Endothelial cell of umbilical vein (primary cell): ENCODE measurements at places on chromosomes 11 and 22.

GRCh38 chr11:130801333-130802122 is 114.8 kb downstream of the SNX19 start:
- no peaks in the 10 kb centered on the region for H3K36me3 ChIP-seq
- no peak overlapping the region for H3K27ac ChIP-seq
- no peak for DNase-seq

DNA sequence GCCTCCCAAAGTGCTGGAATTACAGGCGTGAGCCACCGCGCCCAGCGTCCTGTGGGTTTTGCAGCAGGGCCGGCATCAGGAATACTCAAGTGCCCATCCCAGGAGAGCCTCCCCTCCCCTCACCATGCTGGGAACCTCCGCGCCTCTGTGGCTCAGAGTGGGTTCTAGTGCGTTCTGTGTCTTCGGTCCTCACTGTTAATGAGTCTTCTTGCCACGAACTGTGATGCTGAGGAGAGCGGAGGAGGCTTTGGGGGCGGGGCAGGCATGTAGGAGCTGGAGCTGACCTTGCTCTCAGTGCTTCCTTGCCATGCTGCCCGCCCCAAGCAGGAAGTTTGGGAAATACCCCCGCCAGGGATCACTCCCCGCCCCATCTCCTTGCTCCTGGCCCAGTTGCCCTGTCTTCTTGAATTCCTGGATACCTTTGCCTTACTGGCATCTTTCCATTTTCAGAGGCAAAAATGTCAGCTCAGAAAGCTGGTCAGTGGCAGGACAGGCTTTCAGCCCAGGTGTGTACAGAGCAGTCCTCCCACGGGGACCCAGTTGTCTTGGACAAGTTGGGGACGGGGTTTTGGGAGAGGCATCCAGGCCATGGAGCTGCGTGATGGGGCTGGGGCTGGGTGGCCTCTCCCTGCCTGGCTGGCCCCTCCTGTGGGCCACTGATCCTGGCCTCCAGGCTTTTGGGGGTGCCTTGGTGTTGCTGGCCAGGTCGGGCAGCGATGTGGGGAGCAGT is 5.1 kb downstream of the GRAMD4 start:
- H3K4me1 ChIP-seq, result peaks cover 4% of the 10 kb centered on the region
- no peak for DNase-seq
- H3K27me3 ChIP-seq, result no peaks in the 10 kb centered on the region
- H3K4me3 ChIP-seq, result no peak overlapping the region

- H3K36me3 ChIP-seq, result no peaks in the 10 kb centered on the region
- no peak overlapping the region for H3K4me3 ChIP-seq
- no peaks in the 10 kb centered on the region for H3K4me1 ChIP-seq
- no peaks in the 10 kb centered on the region for H3K27me3 ChIP-seq
- DNase-seq, result no peak
- no peak overlapping the region for H3K27ac ChIP-seq
Measured at GRCh38 chr11:132802947-132803346, 729.4 kb downstream of the OPCML start.

GRCh38 chr11:39461066-39461465 is 1998.4 kb downstream of the LRRC4C start:
- H3K4me1 ChIP-seq, result no peaks in the 10 kb centered on the region
- no peak for DNase-seq
- H3K4me3 ChIP-seq, result no peak overlapping the region
- no peak overlapping the region for H3K27ac ChIP-seq
- no peaks in the 10 kb centered on the region for H3K36me3 ChIP-seq

DNA sequence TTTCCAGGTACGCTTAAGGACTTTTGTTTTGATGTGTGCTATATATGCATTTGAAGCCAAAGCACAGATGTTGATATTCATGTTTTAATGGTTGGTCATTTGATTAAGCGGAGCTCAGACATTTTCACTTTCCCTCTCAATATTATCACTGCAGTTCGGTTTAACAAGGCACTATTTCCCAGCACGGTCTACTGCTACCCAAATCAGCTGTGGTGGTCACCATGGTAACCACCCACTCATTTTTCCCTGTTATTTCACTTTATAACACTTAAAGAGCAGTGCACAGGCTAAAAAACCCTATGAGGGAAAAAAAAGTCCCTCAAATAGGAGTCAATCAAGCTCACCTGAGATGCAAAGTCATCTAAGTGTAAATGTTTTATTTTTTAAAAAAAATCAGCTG is 439.6 kb upstream of the CCDC90B start:
- H3K4me1 ChIP-seq, result no peaks in the 10 kb centered on the region
- H3K27ac ChIP-seq, result no peak overlapping the region
- DNase-seq, result no peak
- H3K4me3 ChIP-seq, result no peak overlapping the region
- H3K36me3 ChIP-seq, result no peaks in the 10 kb centered on the region
- peaks cover 17% of the 10 kb centered on the region for H3K27me3 ChIP-seq

- H3K36me3 ChIP-seq, result no peaks in the 10 kb centered on the region
- no peak overlapping the region for H3K27ac ChIP-seq
- no peaks in the 10 kb centered on the region for H3K4me1 ChIP-seq
Measured at GRCh38 chr22:47367107-47367690, 604.7 kb downstream of the TBC1D22A start.

- DNase-seq, result no peak
- H3K4me1 ChIP-seq, result peaks cover 19% of the 10 kb centered on the region
- no peaks in the 10 kb centered on the region for H3K36me3 ChIP-seq
- H3K27me3 ChIP-seq, result no peaks in the 10 kb centered on the region
Measured at GRCh38 chr11:10506008-10506370, 35.0 kb downstream of the RNF141 start.

DNA sequence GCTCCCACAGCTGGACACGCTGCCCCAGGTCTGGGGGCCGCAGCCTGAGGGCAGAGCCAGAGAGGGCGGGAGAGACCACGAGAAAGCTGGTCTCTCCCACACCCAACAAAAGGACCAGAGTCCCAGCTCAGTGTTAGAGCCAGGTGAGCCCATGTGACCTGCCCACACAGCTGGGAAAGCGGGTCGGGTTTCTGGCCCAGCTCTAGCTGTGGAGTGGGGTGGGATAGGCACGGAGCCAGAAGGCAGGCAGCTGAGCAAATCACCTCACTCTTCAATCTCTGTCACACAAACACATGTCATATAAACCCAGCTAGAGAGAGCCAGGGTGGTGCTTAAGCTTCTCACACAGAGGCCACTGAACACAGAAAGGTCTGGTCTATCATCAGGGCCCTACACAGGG is 7.8 kb upstream of the EIF3D start:
- H3K4me3 ChIP-seq, result no peak overlapping the region
- DNase-seq, result no peak
- H3K27ac ChIP-seq, result no peak overlapping the region
- peaks cover 1% of the 10 kb centered on the region for H3K4me1 ChIP-seq
- peaks cover 9% of the 10 kb centered on the region for H3K27me3 ChIP-seq

DNA sequence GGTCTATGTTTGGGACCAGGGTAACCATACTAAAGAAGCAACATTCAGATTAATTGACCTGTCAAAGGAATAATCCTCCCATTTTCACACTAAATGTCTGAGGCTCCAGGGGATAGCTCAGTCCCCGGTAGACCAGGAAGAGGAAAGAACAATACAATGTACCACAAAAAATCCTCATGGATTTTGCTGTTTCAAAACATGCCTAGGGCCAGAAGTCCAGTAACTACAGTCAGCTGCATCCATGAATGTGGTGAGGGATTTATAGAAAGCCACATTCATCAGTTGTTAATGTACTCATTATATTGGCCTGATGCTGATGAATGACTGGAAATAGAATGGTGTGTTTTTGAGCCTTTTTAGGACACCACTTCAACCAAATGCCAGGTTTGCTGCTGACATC is 6.9 kb upstream of the ETS1 start:
- DNase-seq, result peak; percentile 55
- H3K36me3 ChIP-seq, result no peaks in the 10 kb centered on the region
- H3K27me3 ChIP-seq, result peaks cover 17% of the 10 kb centered on the region
- H3K27ac ChIP-seq, result no peak overlapping the region
- H3K4me3 ChIP-seq, result no peak overlapping the region

DNA sequence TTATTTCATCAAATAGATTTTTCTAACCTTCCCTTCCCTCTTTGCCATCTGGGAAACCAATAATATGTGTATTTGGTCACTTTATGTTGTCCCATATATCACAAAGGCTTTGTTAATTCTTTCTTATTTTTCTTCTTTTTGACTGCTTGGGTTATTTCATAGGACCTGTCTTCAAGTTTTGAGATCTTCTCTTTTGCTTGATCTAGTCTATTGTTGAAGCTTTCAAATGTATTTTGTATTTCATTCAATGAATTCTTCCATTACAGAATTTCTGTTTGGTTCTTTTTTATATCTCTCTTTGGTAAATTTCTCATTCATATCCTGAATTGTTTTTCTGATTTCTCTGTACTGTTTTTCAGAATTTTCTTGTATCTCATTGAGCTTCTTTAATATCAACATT is 132.1 kb downstream of the FCHSD2 start:
- peaks cover 9% of the 10 kb centered on the region for H3K36me3 ChIP-seq
- H3K4me3 ChIP-seq, result no peak overlapping the region
- peaks cover 3% of the 10 kb centered on the region for H3K4me1 ChIP-seq
- H3K27ac ChIP-seq, result no peak overlapping the region

GRCh38 chr11:8567602-8568198 is 26.3 kb downstream of the STK33 start:
- H3K27me3 ChIP-seq, result peaks cover 6% of the 10 kb centered on the region
- no peak overlapping the region for H3K27ac ChIP-seq
- H3K4me3 ChIP-seq, result no peak overlapping the region
- peaks cover 3% of the 10 kb centered on the region for H3K4me1 ChIP-seq

DNA sequence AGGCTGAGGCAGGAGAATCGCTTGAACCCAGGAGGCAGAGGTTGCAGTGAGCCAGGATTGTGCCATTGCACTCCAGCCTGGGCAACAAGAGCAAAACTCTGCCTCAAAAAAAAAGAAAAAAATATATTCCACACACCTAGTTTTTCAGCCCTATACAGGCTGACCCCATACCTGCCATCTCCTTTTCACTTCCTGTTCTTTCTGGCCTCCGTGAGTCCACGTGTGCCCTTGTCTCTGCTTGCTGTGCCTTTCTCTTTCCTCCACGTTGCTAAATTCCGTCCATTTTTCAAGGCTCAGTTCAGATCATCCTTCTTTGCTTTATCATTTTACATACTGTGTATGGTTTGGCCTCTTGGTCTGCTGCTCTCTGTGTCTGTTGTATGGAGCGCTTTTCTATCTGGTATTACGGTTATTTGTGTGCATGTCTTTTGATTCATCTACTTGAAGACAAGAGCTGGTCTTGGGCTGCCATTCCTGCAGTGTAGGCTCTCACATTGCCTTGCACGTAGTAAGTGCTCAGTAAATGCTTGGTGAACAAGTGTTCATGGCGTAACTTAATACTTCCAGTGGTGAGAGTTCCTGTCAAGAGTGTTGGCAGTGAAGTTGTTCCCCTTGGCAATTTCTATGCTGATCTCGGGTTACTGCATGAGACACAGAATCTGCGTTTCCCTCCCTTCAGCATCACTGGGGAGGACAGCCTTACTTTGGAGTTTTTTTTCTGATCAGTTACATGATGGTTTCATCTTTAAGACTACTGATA is 57.5 kb downstream of the PTPRJ start:
- no peaks in the 10 kb centered on the region for H3K36me3 ChIP-seq
- no peaks in the 10 kb centered on the region for H3K27me3 ChIP-seq
- no peak overlapping the region for H3K4me3 ChIP-seq
- no peaks in the 10 kb centered on the region for H3K4me1 ChIP-seq

DNA sequence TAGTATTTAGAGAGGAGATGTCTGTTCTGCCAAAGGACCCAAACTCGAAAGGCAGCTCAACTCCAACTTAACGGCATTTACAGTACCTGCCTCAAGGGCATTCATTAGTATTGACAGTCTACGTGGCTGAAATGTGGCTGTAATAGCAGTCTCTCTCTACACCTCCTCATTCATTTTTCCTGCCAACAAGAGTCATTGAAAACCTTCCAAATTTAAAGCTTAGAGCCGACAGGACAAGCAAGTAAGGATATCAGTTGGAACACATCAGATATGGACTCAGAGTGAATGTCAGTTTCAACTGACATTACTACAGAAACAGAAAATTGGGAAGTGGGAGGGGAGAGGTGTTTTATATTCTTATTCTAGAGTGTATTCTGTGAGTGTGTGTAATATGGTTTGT is 253.1 kb downstream of the CADM1 start:
- H3K4me3 ChIP-seq, result no peak overlapping the region
- no peaks in the 10 kb centered on the region for H3K4me1 ChIP-seq
- no peaks in the 10 kb centered on the region for H3K36me3 ChIP-seq
- no peak for DNase-seq

- H3K27ac ChIP-seq, result no peak overlapping the region
- H3K36me3 ChIP-seq, result no peaks in the 10 kb centered on the region
- no peak for DNase-seq
- H3K4me3 ChIP-seq, result no peak overlapping the region
Measured at GRCh38 chr11:2867722-2868505, 17.7 kb downstream of the CDKN1C start.

GRCh38 chr11:79796704-79797103 is 355.9 kb upstream of the TENM4 start:
- no peak overlapping the region for H3K4me3 ChIP-seq
- no peaks in the 10 kb centered on the region for H3K36me3 ChIP-seq
- H3K4me1 ChIP-seq, result no peaks in the 10 kb centered on the region
- no peaks in the 10 kb centered on the region for H3K27me3 ChIP-seq
- no peak for DNase-seq

GRCh38 chr22:29842740-29843139 is 4.7 kb upstream of the ASCC2 start:
- peak; percentile 49 for DNase-seq
- H3K27ac ChIP-seq, result no peak overlapping the region
- H3K27me3 ChIP-seq, result no peaks in the 10 kb centered on the region
- H3K36me3 ChIP-seq, result no peaks in the 10 kb centered on the region

DNA sequence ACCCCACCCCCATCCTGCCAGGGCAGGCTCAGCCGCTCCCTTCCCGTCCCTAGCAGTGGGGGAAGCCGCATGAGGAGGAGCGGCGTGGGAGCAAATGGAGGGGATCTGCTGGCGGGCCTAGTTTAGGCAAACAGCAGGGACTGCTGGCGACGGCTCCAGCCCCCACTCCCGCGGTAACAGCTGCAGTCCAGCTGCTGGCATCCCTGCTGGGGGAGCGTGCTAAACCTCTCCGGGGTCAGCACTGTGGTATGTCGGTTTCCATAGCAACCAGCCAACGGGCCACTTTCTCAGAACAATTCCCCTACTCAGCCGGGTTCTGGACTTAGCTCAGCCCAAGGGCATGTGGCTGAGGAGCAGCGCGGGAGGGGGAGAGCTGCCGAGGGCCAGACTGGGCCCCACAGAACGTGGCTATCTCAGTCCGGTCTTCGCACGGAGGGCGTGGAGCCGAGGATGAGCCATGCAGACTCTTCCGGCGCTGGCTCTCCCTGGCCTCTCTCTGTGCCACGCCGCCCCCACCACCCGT is 98.8 kb downstream of the PKNOX2 start:
- no peak overlapping the region for H3K4me3 ChIP-seq
- no peak overlapping the region for H3K27ac ChIP-seq
- no peaks in the 10 kb centered on the region for H3K4me1 ChIP-seq
- peak; percentile 53 for DNase-seq

- no peaks in the 10 kb centered on the region for H3K4me1 ChIP-seq
- no peak overlapping the region for H3K27ac ChIP-seq
- no peak for DNase-seq
- H3K27me3 ChIP-seq, result peaks cover 2% of the 10 kb centered on the region
- H3K36me3 ChIP-seq, result no peaks in the 10 kb centered on the region
Measured at GRCh38 chr11:85874265-85874664, 19.1 kb downstream of the CCDC83 start.

GRCh38 chr22:49768951-49769690 is 58.6 kb downstream of the BRD1 start:
- no peak overlapping the region for H3K27ac ChIP-seq
- no peak overlapping the region for H3K4me3 ChIP-seq
- no peaks in the 10 kb centered on the region for H3K4me1 ChIP-seq
